ENCODE measurements at places on chromosomes 16 and 17.
A peak's percentile ranks its signal among the peaks of the same experiment; 100 is the strongest.

GRCh38 chr16:20349615-20350014 is 2.9 kb downstream of the UMOD start:
- DNase-seq, result no peak

DNA sequence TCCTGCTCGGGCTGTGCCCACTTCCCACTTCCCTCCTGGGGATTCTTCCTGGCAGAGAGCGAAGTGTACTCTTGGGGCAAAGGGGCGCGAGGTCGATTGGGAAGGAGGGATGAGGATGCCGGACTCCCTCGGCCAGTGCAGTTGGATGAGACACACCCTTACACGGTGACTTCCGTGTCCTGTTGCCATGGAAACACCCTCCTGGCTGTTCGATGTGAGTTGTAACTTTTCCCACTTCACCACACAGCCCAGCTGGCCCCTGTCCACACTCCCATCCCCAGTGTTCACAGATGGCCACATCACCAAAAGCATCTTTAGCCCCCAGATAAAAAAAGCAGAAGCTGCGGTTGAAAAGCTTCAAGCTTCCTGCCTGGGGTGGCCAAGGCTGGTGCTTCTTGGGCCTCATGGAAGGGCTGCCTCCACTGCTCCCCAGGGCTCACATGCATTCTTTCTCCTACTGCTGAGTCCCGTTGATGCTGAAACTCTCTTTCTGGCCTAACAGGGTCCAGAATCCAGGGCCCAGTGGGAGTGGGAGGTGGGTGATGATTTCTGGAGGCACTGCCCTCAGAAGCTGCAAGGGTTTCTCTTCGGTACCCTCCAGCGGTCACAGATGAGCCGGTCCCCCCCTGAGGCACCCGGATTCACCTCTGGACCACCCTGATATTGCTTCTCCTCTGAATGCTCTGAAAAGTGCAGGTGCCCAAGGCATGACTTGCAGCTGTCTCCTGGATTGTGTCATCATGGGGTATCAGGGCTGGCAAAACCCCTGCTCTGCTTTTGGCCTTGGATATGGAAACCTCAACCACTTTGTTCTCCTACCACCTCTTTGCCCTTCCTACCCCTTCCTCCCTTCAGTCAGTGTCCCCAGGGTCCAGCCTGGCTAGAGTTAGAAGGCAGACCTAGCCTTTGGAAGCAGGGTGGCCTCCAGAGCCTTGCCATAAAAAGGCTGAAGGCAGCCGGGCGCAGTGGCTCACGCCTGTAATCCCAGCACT is 2.2 kb upstream of the TRAF4 start:
- DNase-seq, result no peak

- no peak for DNase-seq
Observed at GRCh38 chr17:47009759-47010594, 30.9 kb upstream of the RPRML start.

DNA sequence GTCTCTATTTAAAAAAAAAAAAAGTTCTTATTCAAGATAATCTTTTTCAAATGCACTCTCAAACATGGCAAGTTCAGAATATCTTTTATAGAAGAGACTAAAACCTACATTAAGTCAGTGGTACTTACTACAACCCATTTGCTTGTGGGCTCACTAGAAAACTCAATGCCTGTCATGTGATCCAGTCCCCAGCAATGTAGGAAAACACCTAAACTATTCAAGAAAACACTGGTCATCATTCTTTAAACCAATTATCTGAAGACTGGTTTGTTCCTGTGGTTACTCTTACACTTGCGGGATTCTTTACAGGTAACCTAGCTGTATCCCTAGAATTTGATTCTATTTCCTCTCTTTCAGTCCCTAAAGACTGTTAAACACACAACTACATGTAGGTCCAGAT is 19.6 kb downstream of the MED13 start:
- no peak for DNase-seq

- DNase-seq, result no peak
Observed at GRCh38 chr16:2884041-2884451, 1.0 kb downstream of the FLYWCH2 start.

- DNase-seq, result no peak
Observed at GRCh38 chr16:48790151-48790550, 180.2 kb upstream of the N4BP1 start.

DNA sequence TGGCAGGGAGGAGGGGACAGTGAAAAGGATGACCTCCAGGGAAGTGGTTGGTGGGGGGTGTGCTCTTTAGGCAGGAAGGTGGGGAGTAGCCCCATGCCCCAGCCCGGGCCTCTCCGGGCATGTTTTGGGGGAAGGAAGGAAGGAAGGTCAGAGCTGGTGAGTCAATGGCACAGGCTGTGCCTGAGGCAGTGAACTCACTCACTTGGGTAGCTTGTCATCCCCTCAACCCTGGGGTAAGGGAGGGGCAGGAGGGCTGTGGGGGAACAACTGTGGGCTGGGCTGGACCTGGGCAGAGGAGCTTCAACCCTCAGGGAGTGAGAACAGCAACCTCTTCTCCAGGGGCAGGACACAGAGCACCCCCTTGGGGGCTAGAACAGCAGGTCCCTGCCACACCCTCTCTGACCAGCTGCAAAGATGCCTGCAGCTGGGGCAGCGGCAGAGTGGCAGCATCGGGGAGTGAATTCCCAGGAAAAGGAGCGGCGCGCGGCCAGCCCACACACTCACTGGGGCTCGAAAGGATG is 6.3 kb downstream of the CSF3 start:
- no peak for DNase-seq

GRCh38 chr16:8798174-8798527 is 512 bp downstream of the PMM2 start:
- DNase-seq, result no peak

- DNase-seq, result peak; percentile 36
Observed at GRCh38 chr17:7177191-7177953, 1.8 kb downstream of the ASGR1 start.

DNA sequence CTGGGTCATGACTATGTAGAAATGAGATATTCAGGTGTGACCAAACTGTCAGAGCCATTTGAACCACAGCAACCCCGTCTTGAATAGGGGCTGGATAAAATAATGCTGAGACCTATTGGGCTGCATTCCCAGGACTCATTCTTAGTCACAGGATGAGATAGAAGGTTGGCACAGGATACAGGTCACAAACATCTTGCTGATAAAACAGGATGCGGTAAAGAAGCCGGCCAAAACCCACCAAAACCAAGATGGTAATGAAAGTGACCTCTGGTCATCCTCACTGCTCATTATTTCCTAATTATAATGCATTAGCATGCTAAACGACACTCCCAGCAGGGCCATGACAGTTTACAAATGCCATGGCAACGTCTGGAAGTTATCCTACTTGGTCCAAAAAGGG is 545.5 kb downstream of the TMEM114 start:
- DNase-seq, result no peak

DNA sequence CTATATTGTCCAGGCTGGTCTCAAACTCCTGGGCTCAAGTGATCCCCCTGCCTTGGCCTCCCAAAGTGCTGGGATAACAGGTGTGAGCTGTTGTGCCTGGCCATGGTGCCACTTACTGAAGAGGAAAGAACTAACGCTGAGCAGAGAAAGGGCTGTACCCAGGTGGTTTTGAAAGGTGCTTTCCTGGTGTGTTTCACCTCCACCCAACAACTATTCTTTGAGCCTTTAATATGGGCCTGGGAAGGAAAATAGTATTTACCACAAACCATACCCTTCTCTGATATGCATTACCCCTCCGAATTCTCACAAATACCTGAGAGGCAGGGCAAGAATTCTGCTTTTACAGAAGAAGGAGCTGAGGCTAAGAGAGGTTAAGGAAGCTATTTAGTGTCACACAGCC is 24.8 kb downstream of the KPNA2 start:
- DNase-seq, result no peak

DNA sequence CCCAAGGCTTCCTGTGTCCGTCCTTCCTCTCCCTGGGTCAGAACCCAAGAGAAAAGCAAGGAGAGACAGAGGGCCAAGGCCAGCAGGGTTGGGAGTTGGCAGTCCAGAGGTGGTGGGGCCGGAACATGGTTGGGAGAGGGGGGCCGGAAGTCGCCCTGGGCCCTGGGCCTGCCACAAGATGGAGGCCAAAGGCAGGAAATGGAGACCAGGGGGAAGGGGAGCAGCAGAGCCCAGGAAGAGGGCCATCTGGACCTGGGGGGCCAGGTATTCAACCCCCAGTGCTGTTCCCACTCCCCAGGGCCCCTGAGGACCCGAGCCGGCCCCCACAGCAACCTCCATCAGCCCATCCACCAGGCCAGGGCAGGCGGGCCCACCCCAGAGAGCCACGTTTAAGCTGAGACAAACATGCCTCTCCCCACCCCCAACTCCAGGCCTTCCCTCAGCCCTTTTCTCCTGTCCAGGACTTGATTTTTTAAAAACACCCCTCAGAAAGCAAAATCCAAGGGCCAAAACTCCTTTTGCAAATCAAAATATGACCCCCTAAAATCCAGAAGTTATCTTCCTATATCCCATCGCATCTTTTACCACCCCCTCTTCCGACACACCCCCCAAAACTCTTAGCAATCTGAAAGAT is 4.4 kb upstream of the BCL6B start:
- DNase-seq, result no peak

- peak; percentile 9 for DNase-seq
Observed at GRCh38 chr17:82985973-82986372, 93.4 kb upstream of the METRNL start.

DNA sequence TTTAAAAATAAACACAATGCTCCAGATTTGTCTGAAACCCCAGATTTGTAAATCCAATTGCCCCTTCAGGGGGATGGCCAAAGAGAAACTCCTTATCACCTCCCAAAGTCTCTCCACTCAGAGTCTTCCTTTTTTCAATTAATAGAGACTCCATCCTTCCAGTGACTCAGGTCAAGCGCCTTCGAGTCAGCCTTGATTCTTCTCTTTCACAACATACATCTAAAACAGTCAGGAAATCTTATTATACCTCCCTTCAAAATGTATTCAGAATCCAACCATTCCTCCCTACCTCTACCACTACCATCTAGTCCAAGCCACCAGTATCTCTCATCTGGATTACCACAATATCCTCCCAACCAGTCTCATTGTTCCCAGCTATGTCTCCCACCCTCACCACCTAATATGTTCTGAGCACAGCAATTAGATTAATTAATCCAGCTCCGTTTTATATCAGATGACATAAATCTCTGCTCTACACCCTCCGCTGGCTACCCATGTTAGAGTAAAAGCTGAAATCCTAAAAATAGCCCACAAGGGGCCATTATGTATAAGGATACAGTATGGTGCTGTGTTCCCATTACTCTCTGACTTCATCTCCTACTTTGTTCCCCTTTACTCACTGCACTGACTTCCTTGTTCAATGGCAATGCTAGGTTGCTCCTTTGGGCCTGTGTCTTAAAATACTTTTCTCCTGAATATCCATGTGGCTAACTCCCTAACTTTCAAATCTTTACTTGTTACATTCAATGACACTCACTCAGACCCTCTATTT is 11.8 kb downstream of the SIAH1 start:
- DNase-seq, result no peak

DNA sequence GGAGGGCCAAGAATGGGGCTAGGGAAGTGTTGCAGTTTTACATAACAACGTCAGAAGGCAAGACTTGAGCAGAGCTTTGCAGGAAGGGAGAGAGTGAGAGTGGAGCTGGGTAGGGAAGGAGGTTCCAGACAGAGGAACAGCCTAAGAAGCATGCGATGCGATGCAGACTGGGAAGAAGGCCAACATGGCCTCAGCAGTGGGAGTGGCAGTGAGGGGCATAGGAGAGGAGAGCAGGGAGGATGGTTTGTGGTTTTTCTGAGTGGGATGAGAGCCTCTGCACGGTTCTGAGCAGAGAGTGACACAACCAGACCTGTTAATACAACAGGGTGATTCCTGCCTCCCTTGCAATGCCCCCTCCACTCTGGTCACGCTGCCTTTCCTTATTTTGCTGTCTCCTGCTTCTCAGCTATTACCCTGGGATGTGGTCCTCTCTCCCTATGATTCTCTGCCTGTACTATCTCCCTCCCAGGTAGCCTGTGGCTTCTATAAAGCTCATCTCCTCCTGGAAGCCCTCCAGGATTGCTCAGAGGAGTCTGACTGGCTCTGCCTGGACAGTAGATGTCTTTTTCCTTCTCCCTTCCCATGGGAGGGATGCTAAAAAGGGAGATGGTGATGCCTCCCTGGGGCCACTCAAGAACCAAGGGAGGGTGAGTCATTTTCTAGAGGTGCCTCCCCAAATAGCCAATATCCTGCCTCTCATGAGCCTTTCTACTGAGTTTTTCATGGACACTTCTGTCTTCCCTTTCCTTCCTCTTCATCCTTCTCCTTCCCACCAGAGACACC is 38.7 kb upstream of the NGFR start:
- DNase-seq, result no peak

- DNase-seq, result peak; percentile 49
Observed at GRCh38 chr16:1379304-1380076, 27.8 kb downstream of the GNPTG start.

GRCh38 chr16:89308391-89309333 is 91.2 kb downstream of the ZNF778 start:
- DNase-seq, result no peak

GRCh38 chr16:64736857-64737256 is 385.0 kb downstream of the CDH11 start:
- DNase-seq, result no peak

DNA sequence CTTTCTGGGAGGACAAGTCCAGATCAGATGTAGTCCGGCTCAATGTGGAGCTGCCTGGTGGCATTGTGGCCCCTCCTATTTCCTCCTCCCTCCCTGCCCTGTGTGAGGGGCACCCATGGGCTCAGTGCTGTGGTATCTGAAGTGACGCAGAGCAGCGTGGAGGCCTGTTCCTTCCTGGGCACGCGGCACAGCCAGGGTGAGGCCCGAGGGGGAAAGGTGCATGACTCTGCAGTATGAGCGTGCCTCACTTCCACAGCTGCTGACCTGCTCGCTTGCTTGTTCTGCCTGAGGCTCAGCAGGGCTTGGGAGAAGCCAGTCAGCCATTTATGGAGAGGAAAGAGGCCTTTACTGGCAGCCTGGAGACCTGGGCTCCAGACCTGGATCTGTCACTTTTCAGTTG is 11.7 kb downstream of the TMEM238L start:
- no peak for DNase-seq

DNA sequence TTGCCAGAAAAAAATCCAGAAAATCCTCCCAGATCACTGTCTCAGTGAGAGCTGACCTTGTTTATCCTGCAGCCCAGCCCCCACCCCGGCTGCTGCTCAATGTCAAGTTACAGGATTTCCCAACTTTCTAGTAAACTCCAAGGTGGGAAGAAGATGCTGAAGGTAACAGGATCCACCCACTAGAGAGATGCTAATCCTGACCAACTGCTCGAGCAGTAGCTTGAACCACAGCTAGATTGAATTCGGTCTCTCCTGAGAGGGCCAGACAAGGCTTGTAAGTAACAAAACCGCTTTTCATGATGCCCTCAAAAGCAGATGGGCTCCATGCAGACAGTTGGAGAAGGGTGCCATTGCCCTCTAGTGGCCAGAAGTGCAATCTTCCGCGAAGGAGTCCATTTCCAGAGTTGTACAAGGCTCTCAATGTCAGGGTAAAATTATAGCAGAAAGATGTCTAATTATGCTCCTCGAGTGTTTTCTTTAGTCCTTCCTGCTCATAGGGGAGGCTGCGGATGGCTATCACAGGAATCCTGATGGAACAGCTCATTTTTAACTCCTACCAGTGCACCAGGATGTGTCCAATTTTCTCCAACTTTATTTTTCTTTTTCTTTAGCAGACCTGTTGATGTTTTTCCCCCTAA is 3.9 kb downstream of the CDH11 start:
- no peak for DNase-seq

GRCh38 chr16:24844101-24845030 is 1.4 kb upstream of the SLC5A11 start:
- no peak for DNase-seq

GRCh38 chr17:36494674-36495073 is 8.2 kb downstream of the ZNHIT3 start:
- DNase-seq, result no peak
